ENCODE measurements at places on chromosomes 13 and 19.

GRCh38 chr13:102947745-102948405 lies 102.0 kb downstream of the ERCC5 start:
- DNase-seq: no peak

DNA sequence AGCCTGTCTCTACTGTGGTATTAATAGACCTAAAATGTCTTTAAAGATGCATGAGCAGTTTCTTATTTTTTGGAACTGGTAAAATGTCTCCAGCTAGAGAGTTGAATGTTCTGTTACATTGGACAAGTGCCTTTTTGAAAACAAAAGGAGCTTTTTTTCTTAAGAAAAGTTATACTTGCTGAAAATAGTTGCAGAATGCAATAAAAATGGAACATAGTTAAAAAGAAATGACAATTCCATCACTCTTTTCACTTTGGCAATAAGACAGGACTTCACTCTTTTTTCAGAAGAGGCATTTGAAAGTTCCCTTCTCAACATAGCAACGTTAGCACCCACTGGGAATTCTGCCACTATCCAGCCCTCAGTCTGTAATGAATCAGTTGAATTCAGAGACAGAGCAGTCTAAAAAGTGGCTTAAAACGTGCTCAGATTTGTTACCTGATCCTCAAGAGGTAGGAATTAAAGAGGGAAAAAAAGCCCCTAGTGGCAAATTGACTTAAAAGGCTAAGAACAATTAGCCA lies 10.1 kb downstream of the RGCC start:
- no peak for DNase-seq

GRCh38 chr13:29453617-29454011 lies 141.9 kb downstream of the SLC7A1 start:
- DNase-seq: no peak

DNA sequence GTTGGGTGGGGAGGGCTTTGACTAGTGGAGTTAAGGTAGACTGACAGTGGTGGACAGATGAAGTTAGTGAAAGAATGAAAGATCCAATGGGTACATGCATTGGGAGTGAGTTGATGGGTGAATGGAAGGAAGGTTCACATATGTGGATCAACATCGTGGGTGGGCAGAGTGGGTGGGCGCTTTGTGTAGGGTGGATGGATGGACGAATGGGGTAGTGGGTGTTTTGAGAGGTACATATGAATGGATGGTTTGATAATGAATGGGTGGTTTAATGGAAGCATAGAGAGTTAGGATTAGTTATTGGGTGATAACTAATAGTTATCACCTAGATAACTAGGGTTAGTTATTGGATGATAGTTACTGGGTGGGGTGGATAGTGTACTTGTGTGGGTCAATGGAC lies 11.5 kb downstream of the ZSWIM4 start:
- DNase-seq: no peak

DNA sequence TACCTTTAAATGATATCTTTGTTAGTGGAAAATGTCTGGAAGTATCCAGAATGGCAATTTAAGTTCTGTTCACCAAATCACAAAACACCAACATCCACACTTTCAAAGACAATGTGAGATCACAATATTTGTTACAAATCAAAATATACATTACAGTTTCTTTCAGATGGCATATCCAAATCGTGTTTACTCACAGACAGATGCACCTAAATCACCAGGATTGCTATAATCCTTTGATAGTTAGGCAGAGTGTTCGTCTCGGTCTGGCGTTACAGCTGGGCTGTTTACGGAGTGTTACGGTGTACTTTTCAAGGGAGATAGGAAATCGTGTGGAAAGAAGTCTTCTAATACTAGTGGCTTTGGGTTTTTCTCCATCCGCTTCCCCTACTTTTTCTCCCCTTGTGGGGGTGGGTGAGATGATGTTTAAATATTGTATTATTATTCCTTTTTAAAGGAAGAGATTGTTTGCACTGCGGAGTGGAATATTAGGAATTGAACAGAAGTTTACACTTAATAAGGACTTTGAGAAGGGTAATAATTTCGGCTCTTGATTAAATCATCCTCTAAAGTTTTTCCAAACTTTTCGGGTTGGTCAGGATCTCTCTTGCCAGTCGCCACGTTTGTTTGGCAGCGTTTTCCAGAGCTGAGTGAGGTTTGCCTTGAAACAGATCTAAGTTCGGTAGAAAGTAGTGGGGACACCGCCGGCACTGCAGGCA lies 1.8 kb downstream of the MAB21L1 start:
- DNase-seq: no peak

GRCh38 chr13:92158346-92158745 lies 759.9 kb downstream of the GPC5 start:
- DNase-seq: peak; percentile 53

- DNase-seq: no peak
Measured at GRCh38 chr13:67630640-67631039, 400.5 kb upstream of the PCDH9 start.

- no peak for DNase-seq
Measured at GRCh38 chr13:41032691-41033376, 13.7 kb upstream of the ELF1 start.

- no peak for DNase-seq
Measured at GRCh38 chr19:19531951-19532805, 3.5 kb downstream of the YJEFN3 start.

- no peak for DNase-seq
Measured at GRCh38 chr19:16419669-16420335, 52.0 kb downstream of the EPS15L1 start.

DNA sequence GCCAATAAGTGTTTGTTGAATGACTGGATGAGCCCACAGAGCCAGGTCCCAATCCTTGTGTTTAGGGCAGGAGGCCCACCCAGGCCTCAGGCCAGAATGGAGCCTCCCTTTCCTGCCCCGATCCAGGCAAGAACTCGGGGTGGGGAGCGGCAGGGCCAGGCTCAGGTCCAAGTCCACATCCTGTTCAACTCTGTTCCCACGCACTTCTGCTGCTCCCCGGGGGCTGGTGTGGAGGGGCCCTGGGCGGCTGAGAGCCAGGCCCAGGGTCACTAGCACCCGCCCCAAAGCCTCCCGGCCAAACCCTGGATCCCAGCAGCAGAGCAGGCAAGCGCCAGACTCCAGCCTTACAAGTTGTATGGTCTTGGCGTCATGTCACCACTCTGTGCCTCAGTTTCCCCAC lies 8.0 kb downstream of the ANGPTL8 start:
- peak; percentile 27 for DNase-seq

GRCh38 chr19:44904426-44904994 lies 1.1 kb upstream of the APOE start:
- no peak for DNase-seq

Measured in skeletal muscle cell (primary cell).